NCI-H524 (cell line): ENCODE measurements at places on chromosomes 4 and X.
A peak's percentile ranks its signal among the peaks of the same experiment; 100 is the strongest.

- DNase-seq, result peak; percentile 4
These were observed 62.9 kb downstream of the BRCC3 start for GRCh38 chrX:155134255-155134654.

DNA sequence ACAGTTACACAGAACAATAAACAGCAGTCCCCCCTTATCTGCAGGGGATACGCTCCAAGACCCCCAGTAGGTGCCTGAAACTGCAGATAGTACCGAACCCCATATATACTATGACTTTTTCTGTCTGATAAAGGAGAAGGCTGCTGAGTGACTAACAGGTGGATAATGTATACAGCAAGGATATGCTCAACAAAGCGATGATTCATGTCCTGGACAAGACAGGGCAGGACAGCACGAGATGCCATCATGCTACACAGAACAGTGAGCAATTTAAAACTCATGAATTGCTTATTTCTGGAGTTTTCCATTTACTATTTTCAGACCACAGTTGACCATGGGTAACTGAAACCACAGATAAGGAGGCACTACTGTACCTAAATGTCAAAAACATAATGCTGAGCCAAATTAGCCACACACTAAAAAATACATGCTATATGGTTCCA lies 76.1 kb downstream of the MANBA start:
- DNase-seq, result no peak

DNA sequence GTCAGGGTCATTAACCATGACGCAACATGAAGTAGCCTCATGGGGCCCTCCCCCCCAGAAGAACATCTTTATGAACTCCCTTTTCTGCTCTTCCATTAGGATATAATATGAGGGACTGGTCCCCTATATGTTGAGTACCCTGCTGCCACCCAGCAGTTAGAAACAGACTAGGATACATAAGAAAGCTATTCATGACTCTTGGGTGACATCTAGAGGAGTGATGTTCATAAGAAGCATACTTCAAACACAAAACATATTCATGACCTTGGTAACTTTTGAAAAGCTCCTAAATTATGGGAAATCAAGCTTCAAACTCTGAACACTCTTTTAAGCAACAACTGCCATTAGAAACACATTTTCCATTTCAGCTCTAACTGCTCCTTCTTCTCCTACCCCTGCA lies 155.2 kb upstream of the SPIN4 start:
- DNase-seq, result peak; percentile 10

DNA sequence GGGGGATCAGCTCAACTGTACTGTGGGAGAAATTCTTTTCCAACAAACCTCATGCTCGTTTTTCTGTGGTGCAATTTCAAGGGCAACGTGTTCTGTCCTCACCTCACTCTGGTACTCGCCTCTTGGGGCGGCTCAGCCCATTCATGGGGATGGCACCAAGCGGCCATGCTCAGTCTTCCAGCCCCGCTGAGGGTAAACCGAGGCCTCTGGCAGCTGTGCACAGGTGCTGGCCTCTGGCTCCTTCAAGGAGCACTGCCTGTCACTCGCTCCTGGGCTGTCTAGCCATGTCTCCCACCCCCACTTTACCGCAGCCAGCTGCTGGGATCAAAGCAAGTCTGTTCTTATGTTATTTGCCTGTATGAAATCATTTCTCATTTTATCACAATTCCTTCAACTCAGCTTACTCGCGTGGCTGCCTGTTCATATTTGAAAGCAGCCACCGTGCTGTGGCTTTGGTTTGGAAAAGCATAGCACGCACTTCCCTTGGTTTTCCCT lies 70.2 kb downstream of the MTMR1 start:
- no peak for DNase-seq

DNA sequence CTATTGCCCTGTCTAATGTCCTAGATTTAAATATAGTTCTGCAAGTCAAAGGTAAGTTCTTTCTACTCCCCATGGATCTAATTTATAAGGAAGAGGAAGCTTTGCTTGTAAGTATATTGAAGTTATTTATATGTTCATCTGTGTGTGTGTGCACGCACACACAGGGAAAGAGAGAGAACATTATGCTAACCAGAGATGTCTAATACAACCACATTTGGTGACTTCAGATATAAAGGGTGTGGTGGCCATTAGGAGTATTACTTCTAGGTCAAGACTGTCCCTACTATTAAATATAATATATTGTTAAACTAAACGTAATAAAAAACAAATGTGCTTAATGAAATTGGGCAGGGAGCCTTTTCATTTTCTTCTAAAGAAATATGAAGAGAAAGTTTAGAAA lies 4.1 kb downstream of the DCK start:
- no peak for DNase-seq

DNA sequence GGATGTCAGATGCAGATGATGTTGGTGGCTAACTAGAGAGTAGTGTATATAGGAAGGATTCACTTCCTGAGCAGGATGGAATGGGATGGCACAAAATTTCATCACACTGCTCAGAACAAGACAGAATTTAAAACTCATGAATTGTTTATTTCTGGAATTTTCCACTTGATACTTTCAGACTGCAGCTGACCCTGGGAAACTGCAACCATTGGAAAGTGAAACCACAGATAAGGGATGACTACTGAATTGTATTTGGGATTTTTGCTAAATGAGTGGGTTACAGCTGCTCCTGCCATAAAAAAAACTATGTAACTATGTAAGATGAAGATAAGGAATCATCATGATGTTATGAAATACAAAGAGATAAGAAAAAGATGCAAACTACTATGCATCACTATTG lies 51.4 kb downstream of the NPY5R start:
- DNase-seq, result no peak
